ENCODE measurements at places on chromosomes 12 and 14. TPM values are rescaled to one million over a fixed set of nuclear protein-coding genes. Genes with fewer than 3 reads are reported as not detected.

Gene CISTR
- not detected for total RNA-seq

Gene FAM186B
- 0.51 TPM for total RNA-seq

Gene TPH2
- total RNA-seq, result not detected

Gene KIF5A
- 0.51 TPM for total RNA-seq

Gene REP15
- 0.99 TPM for total RNA-seq

Gene E2F7
- 4.6 TPM for total RNA-seq

Gene SERPINA1
- under 0.01 TPM for total RNA-seq

Gene SERPINA12
- not detected for total RNA-seq

Gene TECPR2
- 17.8 TPM for total RNA-seq

Gene RHOJ
- total RNA-seq, result 4.1 TPM

Gene MAP3K9
- 0.17 TPM for total RNA-seq

Gene CLEC4C
- total RNA-seq, result not detected

Gene SRRM4
- total RNA-seq, result not detected

Gene ASB2
- total RNA-seq, result 0.99 TPM

Gene CLEC4E
- total RNA-seq, result not detected

Gene DHRS4
- total RNA-seq, result 51.9 TPM

Gene MVK
- 22.1 TPM for total RNA-seq

Gene SLC5A8
- total RNA-seq, result not detected

Gene KCNMB4
- total RNA-seq, result 0.51 TPM

Gene MYH6
- total RNA-seq, result not detected

Gene COL2A1
- not detected for total RNA-seq

Gene DENND5B
- 3.6 TPM for total RNA-seq

Gene OAS2
- total RNA-seq, result 2.3 TPM

Gene TAS2R14
- 2.1 TPM for total RNA-seq

Gene COCH
- 0.51 TPM for total RNA-seq

Gene TMCC3
- 0.33 TPM for total RNA-seq

Gene LMNTD1
- total RNA-seq, result not detected

Gene RPGRIP1
- total RNA-seq, result under 0.01 TPM

Gene TAC3
- 0.17 TPM for total RNA-seq

Gene GLT8D2
- total RNA-seq, result 12.6 TPM

Gene NANOG
- not detected for total RNA-seq

Gene GUCY2C
- not detected for total RNA-seq

Gene C1S
- 1,549 TPM for total RNA-seq

Gene OVCH1
- 0.51 TPM for total RNA-seq

Gene HOXC12
- not detected for total RNA-seq

Gene EPYC
- total RNA-seq, result not detected

Gene MANSC1
- 1.3 TPM for total RNA-seq

Gene SLC24A4
- total RNA-seq, result not detected

Gene C1QL4
- 0.17 TPM for total RNA-seq

Gene ADAMTS20
- not detected for total RNA-seq

Gene RITA1
- total RNA-seq, result 11.8 TPM

Gene OTX2
- not detected for total RNA-seq

Gene PRIMA1
- total RNA-seq, result not detected

Gene CLEC1A
- not detected for total RNA-seq

Gene TMEM229B
- 0.77 TPM for total RNA-seq

Gene CIDEB
- 0.51 TPM for total RNA-seq

Gene B3GNT4
- total RNA-seq, result 0.33 TPM

Gene PLBD1
- total RNA-seq, result 5.4 TPM

Gene INSM2
- not detected for total RNA-seq

Gene KLRC3
- not detected for total RNA-seq

Gene RPS6KA5
- total RNA-seq, result 2.0 TPM

Gene SYT1
- total RNA-seq, result 0.51 TPM

Gene NFYB
- 48.0 TPM for total RNA-seq

Gene DLK1
- not detected for total RNA-seq

Gene SOX5
- total RNA-seq, result 16.4 TPM

Gene FAR2
- 5.4 TPM for total RNA-seq

Gene ZC2HC1C
- total RNA-seq, result 1.5 TPM

Gene PAPLN
- 9.5 TPM for total RNA-seq

Gene IRF9
- 142 TPM for total RNA-seq

Gene JDP2
- total RNA-seq, result 95.3 TPM

All from fibroblast of lung (primary cell).